ENCODE measurements at places on chromosomes 11 and 22.

- peak; percentile 51 for DNase-seq
Observed at GRCh38 chr11:114775875-114776621, 97.7 kb downstream of the NXPE2 start.

DNA sequence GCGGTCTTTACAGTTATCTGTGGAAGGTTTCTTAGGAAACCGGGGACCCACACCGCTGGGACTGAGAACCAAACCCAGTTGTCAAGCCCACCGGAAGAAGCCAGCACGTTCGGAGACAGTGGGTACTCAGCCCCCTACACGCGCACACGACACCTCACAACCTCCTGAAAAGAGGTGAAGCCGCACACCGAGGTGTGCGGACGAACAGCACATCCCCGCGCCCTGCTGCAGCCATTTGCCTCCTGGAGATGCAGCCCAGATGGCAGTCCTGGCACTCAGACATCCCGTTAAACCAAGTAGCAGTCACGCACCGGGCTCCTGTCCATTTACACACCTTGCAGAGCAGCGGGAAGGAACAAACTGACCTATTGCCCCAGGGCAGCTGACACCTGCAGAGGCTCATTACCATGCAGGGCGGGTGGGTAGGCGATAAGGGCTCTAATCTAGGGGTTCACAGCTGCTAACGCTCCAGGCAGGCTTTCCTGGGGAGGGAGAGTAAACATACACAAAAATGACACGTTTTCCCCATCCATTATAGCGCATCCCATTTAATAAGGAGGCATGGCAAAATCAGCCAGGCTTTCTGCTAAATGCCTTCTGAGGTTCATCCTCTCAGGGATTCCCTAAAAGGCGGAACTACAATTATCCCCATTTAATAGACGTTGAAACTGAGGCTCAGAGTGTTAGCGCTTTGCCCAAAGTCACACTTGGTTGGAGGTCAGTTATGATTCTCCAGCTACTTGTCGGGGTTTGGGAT lies 864 bp upstream of the EHBP1L1 start:
- no peak for DNase-seq

DNA sequence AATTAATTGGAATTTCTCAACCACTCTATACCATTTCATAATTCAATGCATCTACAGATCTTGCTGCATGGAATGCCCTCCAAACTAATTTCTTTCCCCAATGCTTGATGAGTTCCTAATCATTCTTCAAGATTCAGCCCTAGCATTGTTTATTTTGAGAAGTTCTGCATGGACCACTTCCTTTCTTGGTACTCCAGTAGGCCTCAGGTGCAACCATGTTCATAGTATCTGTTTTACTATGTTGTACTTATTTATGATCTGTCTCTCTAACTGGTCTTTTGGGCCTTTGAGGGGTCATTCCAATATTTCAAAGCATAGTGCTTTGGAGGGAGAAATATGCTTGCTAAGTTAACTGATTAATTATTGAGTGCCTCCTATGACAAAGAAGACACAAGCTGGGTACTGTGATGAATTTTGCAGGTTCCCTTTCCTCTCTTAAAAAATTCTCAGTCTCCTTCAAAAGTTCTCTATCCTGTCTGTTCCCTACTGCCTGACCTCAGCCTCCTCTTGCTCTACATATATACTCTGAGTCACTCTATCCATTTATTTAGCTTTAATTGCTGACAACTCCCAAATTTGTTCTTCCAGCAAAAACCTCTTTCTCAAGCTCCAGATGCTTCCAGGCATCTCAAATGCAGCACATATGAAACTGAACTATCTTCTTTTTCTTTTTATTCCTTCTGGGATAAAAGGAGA lies 9.5 kb downstream of the MRPL17 start:
- DNase-seq: no peak

DNA sequence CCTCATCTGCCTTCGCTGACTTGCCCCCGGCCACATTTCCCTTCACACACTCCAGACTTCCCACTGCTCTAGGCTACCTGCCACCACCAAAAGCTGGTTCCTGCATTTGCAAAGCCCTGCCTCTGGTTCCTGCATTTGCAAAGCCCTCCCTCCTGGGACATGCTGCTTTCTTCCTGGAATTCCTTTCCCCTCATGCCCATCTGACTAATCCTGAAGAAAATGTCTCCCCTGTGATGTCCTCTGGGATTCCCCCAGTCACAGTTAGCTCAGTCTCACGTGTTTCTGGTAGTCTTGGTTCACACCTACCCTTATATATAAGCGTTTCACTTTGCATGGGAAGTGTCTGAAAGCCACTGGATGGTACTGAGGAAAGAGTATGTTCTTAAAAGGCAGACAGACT lies 206.9 kb downstream of the DBX1 start:
- DNase-seq: no peak

DNA sequence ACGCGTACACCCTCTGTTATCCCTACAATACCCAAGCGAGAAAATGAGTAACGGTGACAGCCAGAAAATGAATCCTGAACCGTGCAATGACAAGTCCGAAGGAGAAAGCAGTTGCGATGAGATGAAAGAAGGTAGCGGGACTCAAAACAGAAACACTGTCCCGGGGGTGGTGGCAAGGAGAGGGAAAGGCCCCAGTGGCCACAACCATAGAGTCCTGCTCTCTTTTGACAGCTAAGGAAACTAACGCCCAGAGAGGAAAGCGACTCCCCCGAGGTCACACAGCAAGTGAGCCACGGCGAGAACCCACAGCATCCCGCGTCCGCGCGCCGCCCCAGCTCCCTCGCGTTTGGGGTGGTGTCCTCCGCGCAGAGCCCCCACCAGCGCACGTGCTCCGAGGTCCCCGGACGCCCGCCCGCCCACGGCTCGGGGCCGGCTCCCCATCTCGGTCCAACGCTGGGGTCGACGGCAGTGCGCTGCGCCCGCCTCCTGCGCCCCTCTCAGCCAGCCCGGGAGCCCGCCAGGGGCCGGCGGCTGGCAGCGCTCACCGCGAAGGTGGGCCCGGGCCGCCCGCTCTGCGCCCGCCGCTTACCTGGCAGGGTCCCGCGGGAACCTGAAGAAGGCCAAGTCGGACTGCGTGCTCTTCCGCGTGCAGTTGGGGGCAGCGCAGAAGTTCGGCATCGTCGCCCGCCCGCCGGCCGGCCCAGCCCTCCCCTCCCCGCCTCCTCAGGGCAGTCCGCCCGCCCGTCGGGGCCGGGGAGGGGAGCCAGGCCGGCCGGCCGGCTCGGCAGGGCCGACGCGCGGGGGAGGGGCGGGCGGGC lies 564 bp downstream of the THAP12 start:
- DNase-seq: peak; percentile 40

GRCh38 chr11:11622772-11623171 lies 967 bp upstream of the GALNT18 start:
- peak; percentile 12 for DNase-seq

DNA sequence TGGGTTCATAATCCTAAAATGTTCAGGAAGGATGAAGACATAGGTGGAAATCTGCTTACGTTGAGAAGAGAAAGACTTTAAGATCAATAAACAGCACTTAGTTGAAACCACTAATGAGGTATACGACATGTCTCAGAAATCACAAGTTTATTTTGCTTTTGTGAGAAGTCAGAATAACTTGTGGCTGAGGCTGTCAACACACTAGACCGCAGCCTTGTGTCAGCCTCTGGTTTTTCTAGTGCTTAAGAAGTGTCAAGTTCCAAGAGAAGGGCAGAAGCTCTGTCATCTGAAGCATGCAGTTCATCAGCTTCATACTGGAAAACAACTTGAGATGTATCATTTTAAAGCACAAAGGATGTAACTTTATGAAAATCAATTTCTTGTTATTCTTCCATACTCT lies 420.9 kb downstream of the METTL15 start:
- no peak for DNase-seq

DNA sequence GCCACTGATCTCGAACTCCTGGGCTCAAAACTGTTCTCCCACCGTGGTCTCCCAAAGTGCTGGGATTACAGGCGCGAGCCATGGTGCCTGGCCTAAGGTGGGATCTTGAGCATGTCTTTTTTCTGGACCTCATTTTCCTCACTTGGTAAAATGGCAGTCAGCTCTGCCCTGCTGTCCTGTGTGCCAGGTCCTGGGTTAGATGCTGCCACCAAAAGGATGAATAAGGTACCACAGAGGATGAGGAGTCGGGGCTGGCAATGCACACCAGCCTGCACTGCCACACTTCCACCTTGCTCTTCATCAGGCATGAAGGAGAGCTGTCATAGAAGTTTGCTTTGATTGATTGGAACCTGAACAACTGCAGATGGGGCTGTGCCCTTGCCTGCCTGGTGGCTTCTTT lies 32.3 kb downstream of the ACO2 start:
- no peak for DNase-seq

DNA sequence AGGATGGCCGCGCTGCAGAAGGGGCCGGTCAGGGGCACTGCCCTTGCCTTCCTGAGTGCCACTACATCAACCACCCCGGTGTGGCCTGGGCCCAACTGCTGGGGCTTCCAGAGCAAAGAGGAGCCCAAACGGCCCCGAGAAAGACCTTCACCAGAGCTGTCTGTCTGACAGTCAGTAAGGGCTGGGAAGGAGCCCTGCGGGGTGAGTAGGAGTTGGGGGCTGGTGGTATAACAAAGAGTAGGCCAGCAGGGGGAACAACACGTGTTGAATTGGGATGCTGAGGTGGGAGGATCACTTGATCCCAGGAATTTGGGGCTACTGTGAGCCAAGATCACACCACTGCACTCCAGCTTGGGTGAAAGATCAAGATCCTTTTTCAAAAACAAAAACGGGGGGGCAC lies 3.9 kb downstream of the GSTT4 start:
- DNase-seq: no peak

- DNase-seq: no peak
Observed at GRCh38 chr22:34763496-34763895, 302.5 kb upstream of the ISX start.

DNA sequence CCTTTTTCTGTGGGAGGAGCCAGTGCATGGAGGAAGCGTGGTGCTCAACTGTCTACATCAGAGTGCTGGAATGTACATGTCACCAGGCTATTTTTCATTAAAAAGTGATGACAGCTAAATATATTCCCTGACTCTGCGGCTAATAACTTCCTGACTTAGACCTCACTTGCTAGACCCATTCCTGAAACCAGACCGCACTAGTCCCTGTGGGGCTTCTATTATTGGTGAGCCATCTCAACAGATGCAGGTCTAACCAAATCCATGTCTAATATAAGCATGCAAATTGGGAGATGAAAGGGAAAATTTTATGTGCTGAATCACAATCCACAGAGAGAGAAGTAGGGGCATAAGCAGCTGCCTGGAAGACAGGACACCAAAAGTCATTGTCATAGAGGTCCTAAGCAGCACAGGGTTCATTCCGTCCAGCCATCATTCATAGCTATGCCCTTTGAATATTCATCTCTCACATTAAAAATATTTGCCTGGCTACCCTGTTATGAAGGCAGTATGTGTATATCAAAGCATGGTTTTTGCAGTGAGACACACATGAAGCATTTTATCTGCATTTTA lies 110.9 kb upstream of the BLID start:
- no peak for DNase-seq

DNA sequence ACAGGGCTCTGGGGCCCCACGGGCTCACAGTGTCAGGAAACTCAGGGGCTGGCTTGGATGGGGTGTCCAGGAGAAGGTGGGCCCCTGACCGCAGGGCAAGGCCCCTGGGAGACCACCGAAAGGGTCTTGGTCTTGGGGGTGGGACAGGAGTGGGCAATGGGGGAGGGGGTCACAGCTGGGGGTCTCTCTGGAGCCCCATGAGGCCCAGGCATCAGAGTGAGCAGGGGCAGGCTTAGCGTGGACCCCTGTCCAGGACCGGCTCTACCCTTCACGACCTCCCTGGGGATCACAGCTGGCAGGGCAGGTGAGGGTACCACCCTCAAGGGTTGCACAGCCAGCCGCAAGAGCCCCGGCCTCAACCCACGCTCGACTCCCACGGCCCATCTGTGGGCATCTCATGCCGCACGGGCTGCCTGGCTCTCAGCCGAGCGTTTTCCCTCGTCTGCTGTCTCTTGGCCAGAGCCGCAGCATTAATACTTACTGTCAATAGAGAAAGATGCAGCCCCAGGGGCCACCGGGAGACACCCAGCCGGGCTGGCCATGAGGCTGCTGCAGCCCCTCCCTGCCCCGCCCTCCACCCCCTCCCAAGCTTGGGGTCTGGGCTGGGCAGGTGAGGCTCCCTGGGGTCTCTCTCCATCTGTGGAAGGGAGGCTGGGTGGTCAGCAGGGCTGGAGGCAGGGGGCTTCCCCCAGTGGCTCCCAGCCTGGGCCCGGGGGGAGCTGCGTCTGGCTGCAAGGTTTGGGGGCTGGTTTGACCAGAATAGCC lies 662 bp downstream of the MUC5B start:
- no peak for DNase-seq
